K562 (cell line): ENCODE measurements at places on chromosomes 6 and 20. TPM values are rescaled to one million over a fixed set of nuclear protein-coding genes. Genes with fewer than 3 reads are reported as not detected.

Gene ADGRG6
- 0.11 and 0.13 TPM in 2 replicates for total RNA-seq

Gene DNAH8
- 2.8 and 2.9 TPM in 2 replicates for total RNA-seq

Gene GLO1
- total RNA-seq = 171 and 173 TPM in 2 replicates

DNA sequence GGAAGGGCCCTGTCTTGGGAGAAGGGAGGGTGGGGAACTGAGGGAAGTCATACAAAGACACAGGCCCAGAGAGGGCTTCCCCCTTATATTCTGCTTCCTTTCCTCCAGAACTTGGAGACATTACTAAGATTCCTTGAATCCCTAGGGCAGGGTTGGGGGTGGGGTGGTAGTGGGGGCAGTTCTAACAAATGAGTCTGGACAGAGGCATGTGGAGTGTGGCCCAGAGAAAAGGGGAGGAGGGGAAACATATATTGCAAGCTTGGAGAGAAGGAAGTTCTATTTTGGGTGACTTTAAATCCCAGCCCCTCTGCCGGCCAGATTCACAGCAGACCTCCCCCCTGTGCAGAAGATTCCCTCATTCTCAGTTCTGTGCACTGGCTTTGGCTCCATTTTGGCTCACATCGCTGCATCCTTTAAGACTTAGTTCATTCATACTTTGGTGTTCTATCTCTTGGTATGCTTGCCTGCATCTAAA lies 43.7 kb downstream of the DAAM2 start:
- no peak for DNase-seq

- DNase-seq = no peak
These were observed 619.2 kb downstream of the C6orf118 start for GRCh38 chr6:164690241-164690640.

DNA sequence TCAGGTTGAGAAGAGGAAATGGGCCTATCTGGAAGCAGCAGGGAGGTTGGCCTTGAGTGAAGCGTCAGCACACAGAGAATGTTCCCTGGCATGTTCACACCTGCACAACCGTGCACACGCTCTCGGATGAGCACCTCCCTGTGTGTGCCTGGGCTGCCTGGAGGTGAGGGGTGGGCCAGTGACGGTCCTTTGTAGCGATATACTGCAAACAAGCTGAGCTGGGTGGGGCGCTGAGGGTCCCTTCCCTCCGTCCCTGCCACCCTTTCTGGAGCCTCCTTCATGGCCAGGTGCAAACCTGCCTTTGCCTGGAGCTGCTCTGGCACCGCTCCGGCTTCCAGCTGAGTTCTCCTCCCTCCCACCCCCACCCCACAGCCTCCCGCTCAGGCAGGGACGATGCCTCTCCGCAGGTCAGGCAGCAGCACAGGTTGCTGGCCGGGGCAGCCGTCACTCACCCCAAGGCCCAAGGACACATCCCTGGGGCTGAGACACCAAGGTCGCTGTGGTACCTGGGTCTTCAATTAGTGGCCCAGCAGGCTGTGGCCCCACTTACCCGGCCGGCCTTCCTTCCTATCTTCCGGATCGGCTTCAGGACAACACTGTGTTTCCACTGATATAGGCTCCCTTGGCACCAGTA lies 111.6 kb downstream of the ERMARD start:
- DNase-seq = no peak

DNA sequence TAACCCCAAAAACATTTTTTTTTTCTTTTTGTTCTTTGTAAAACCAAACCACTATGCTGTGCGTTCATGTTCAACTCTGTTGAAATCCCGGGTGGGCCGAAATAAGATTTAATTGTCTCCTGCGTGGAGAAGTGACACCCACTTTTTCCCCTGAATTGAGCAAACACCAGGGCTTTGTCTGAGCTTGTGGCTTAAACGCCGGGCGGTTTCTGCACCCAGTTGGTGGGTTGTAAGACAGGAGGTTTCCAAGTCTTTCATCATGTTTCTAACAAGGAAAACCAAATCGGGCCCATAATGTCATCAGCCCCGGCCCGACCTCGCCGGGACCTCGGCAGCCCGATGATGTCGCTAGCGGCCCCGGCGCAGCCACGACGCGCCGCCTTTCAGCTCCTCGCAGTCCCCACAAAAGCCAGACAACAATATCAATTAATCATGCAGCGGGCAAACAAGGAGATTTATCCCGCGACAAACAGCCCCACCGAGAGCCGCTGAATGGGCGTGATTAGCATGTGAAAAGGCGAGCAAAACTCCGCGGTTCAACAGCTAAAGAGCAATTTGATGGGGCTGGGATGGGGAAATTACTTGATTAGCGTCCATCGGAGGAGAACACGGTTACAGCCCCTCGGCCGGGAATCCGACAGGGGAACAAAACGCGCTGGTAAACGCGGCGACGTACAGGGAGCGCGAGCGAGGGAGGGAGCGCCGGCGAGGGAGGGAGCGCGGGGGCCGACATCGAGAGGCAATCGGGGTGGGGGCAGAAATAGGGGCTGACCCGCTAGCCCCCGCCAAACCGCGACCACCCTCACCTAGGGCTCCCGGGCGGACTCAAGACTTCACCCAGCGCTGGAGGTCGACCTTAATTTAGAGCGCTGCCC lies 5.3 kb downstream of the LINC00237 start:
- no peak for DNase-seq

- DNase-seq = peak; percentile 88
These were observed 59.0 kb upstream of the MRAP2 start for GRCh38 chr6:83974409-83975050.
